ENCODE measurements at places on chromosomes 2 and 18.

DNA sequence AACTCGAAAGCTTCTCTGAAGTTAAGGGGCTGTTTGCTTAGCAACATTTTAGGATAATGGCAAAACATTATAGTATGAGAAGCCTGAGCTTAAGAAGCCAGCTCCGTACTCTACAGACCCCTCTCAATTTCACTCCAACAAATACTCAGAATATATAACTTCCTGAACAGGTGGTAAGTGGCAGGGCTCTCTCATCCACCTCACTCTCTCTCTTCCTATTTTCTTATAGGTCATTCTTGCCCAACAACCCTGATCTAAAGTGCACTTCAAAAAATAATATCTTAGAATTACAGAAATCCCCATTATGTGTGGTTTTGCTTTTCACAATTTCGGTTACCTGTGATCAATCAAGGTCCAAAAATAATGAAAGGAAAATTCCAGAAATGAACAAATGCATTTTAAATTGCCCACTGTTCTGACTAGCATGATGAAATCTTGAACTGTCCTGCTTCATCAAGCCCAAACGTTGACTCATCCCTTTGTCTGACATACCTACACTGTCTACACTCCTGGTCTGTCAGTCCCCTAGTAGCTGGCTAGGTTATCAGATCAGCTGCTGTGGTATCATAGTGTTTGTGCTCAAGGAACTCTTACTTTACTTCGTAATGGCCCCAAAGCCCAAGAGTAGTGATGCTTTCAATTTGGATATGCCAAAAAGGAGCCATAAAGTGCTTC, 122.8 kb upstream of the COL5A2 start:
- peak; percentile 79 for DNase-seq

DNA sequence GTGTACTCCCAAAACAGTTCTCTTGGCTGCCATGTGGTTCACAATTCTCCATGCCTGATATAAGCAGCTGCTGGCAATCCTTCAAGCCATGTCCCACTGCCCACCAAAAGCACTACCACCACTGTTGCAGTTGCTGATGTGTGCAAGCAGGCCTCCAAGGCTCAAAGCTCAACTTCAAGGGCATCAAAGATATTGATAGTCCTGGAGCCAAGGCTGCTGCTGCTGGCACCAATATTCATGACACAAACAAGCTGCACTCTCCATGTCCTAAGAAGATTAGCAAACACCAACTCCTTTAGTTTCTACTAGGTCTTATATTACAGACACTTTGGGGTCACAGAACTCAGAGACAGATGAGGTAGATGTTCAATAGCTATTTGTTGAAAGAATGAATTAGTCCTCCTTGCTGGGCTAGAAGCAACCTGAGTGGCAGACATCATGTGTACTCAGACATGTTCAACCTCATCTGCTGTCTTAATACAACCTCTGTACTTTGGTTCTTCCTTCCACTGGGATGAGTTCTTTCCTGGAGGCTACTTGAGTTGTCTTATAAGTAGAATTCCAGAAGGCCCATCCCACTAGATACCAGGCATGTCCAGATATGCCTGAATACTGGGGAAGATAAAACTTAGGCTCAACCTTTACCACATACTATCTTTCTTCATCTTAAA, 104.5 kb upstream of the UGP2 start:
- no peak for DNase-seq

DNA sequence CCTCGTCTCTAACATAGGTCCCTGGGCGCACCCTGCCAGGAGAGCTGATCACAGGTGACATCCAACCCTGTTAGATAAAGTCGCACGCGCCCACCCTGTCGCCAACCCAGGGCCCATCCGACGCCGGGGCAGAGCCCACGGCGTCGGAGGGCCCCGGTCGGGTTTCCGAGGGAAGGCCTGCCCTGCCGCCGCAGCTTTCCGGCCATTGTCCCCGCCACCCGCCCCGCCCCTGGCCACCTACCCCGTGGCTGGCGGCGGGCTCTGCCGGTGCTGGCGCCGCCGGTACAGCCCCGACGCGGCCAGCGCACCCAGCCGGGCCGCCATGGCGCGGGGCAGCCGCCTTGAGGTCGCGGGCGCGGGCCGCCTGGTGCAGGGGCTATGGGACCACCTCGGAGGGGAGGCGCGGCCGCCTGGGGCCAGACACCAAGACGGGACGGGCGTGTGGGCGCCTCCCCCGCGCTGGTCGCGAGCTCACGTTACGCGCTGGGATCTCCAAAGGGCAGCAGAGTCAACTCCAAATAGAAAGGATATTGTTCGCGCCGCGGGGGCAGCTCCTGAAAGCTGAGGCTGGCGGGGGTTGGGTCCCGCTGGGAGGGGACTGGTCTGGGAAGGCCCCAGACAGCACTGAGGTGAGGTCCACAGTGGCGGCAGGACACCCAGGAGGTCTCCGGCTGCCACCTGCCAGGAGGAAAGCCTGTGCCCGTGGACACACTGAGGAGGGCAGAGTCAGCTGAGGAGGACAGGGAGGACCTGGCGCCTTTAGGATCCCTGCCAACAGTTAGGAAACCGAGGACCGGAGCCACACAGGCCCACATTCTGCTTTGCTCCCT, 11.1 kb downstream of the LIMS2 start:
- no peak for DNase-seq

GRCh38 chr2:21268878-21269224, 145.1 kb downstream of the TDRD15 start:
- DNase-seq: no peak

DNA sequence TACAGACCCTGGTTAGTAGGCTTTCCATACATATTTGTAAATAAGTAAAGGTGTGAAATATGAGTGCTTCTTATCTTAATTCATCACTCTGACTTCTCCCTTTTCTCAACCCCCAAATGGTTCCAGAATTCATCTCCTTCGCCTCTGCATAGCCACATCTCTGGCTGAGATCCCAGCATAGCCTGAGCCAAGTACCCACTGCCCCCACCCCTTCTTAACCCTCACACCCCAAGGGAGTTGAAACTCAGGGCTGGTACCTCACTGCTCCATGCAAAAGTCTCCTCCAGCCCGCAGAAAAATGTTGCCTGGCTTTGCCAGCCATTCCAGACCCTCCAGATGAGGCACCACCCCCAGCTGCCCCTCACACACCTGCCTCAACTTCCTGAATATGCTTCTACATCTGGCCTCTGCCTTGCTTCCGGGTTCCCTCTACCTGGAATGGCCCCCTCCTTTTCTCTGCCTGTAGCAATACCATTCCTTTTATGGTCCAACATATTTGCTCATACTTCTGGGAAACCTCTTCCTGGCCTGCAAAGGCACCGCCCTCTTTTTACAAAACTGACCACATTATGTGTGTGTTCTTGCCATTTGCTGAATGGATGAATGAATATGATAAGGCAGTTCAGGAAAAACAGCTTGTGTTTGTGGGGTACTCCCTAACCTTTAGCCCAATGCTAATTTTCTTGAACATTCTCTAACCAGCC, 112.8 kb downstream of the CELF4 start:
- DNase-seq: peak; percentile 55

GRCh38 chr2:160491911-160492371, 1.7 kb downstream of the RBMS1 start:
- peak; percentile 69 for DNase-seq

DNA sequence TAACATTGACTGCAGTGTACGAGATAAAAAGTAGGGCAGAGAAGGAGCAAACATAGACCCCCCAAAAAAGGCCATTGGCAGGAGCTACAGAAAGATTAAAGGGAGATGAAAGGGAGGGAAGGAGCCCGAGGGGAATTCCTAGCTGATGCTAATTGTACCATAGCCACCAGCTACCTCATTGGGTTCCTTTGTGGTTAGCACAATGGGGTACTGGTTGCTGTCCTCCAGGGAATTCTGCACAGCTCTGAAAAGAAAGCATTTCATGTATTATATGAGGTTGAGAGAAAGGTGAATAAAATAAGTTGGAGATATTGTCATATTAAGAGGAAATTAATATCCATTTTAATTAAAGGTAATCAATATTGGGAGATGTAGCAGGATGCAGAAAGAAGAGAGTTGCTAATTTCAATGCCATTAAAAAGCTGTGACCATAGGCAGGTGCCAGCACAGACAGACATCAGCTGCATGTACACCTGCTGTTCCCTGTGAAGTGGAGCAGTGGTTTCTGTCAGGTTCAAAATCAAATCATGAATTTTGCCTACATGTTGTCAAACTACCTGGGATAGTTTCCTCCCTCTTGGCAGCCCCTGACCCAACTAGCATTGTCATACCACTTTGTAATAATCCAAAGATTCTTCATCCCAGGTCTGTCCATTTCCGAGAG, 185.4 kb upstream of the DLGAP1 start:
- no peak for DNase-seq

GRCh38 chr2:71538656-71539265, 85.4 kb downstream of the DYSF start:
- DNase-seq: no peak

DNA sequence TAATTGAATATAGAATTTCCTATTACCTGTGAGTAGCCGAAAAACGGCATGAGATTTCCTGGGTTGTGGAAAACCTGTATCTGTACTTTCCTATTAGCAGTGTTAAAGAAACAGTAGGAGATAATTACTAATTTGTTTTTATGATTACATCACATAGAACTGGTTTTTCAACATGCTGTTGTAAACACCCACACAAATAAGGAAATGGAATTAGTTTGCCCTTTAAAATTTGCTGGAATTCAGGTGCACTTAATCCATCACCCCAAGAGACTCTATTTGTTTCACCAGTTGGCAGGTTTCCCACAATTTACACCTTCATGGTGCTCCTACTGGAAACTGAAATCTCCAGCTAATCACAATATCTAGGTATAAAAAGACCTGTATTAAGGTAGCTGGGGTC, 274.1 kb upstream of the SLC8A1 start:
- DNase-seq: no peak

GRCh38 chr2:37706334-37707183, 35.1 kb upstream of the CDC42EP3 start:
- no peak for DNase-seq

- peak; percentile 75 for DNase-seq
Measured at GRCh38 chr2:104938231-104938941, 84.5 kb downstream of the POU3F3 start.

DNA sequence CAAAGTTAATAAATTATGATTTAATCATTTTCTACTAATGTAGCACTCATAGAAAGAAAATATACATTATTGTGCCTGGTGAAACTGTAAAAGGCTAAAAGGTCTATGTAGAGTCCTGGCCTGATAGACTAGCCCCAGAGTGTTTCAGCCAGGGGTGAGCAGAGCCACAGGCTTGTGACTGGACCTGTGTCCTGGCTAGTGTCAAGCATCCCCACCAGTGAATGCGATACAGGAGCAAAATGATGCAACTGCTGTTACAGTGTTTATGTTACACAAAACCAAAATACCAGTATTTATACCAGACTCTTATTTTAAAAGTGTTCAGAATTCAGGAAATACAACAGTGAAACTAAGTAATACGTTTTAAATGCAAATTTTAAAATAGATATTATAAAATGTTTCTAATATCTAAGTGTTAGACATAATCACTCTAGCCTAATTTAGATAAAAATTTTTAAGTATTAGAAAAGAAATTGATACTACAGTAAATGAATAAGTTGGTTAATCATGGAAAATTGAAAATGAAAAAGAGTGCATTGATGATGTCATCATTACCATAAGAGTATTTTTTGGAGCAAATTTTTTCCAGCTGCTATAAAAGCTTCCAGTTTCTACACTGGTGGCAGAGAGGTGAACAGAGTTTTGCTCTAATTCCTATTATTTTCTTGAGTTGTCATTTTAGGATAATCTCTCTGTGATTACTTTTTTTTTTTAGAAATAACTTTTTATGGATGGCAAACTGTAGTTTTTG, 6.2 kb upstream of the TSPYL6 start:
- DNase-seq: no peak
